ENCODE measurements at places on chromosomes 5 and 9. TPM values are rescaled to one million over a fixed set of nuclear protein-coding genes. Genes with fewer than 3 reads are reported as not detected.

Gene PHF24
- 0.06 TPM for total RNA-seq

Gene SREK1IP1
- total RNA-seq = 8.8 TPM

Gene DMRT2
- not detected for total RNA-seq

Gene ANKRD20A1
- total RNA-seq = 0.58 TPM

Gene ANKHD1
- total RNA-seq = 59.7 TPM

Gene FAM53C
- total RNA-seq = 30.7 TPM

Gene NR2F1-AS1
- 23.0 TPM for total RNA-seq

Gene GCNT4
- 0.41 TPM for total RNA-seq

Gene WDR41
- total RNA-seq = 39.5 TPM

Gene ACSL6
- total RNA-seq = not detected

Gene TMEM141
- 69.7 TPM for total RNA-seq

DNA sequence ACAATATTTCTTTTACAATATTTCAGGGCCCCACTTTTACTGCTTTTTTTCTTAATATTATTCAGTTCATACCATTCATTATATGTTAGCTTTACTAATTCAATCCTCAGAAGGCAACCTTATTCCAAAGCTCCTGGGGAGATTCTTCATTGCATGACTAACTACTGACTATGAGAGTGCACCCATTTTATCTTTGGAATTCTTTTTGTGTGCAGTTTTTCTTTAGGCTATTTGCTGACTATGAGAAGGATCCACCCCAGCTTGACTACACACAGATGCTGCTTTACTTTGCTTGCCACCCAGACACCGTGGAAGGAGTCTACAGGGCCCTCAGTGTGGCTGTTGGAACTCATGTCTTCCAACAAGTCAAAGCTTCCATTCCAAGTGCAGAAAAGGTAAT, 56.9 kb upstream of the IL7R start:
- no peak for DNase-seq

GRCh38 chr5:102731693-102732092, 23.4 kb upstream of the PAM start:
- no peak for DNase-seq

GRCh38 chr5:77073667-77074066, 13.4 kb downstream of the ZBED3 start:
- DNase-seq = no peak

GRCh38 chr9:22010866-22011625, 1.9 kb upstream of the CDKN2B start:
- DNase-seq = no peak

DNA sequence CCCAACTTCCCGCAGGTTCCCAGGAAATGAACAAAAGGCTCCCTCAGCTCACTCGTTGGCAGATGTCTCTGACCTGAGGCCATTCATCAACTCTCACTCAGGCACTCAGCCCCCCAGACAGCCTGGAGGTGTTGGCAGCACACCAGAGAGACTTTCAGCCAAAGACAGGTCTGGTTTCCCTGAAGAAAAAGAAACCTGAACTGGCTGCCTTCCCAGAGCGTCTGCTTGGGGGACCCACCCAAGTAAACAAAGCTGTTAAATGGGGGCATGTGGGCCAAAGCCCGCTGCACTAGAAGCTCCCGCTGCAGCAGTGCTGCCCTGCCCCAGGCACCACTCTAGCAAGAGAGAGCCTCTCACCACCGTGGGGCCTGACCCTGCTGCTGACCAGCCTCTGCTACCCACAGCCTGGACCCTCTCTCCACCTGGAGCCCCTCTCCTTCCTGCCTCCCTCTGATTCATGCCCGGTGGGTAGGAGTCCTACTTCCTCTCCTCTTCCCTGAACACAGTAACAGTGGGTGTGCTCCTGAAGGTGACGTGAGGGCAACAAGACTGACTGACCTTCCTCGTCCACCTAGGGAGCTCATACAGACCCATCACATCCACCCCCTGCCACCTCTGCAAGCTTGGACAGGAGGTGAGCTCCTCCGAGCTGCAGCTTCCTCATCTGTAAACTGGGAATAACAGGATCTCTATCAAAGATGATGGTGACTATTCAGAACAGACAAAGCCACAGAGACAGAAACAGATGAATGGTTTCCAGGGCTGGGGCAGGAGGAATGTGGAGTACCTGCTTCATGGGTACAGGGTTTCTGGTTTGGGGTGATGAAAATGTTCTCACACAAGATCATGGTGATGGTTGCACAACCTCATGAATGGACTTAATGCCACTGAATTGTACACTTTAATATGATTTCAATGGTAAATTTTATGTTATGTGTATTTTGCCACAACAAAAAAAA, 31.0 kb upstream of the GABRP start:
- no peak for DNase-seq

- DNase-seq = no peak
These were observed 4.6 kb downstream of the IER5L start for GRCh38 chr9:129173296-129174101.

GRCh38 chr9:127447416-127448111, 3.6 kb downstream of the RPL12 start:
- no peak for DNase-seq

DNA sequence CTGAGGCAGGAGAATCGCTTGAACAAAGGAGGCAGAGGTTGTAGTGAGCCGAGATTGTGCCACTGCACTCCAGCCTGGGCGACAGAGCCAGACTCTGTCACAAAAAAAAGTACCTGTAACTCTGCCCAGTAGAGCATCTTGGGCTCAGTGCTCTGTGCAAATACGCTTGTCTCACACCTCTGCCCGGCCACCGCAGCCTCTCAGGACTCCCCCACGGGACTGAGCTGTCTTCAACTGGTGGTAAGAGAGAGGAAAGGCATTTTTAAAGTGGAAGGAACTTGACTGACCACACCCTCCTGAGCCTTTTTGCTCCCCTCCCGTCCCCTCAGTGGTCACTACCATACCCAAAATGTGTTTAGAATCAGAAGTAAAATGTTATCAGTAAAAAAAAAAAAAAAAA, 174.3 kb upstream of the PIK3R1 start:
- no peak for DNase-seq

GRCh38 chr5:33563983-33564908, 123.5 kb downstream of the TARS1 start:
- no peak for DNase-seq

- DNase-seq = no peak
These were observed 66.0 kb downstream of the ANGPTL2 start for GRCh38 chr9:127056446-127056845.

DNA sequence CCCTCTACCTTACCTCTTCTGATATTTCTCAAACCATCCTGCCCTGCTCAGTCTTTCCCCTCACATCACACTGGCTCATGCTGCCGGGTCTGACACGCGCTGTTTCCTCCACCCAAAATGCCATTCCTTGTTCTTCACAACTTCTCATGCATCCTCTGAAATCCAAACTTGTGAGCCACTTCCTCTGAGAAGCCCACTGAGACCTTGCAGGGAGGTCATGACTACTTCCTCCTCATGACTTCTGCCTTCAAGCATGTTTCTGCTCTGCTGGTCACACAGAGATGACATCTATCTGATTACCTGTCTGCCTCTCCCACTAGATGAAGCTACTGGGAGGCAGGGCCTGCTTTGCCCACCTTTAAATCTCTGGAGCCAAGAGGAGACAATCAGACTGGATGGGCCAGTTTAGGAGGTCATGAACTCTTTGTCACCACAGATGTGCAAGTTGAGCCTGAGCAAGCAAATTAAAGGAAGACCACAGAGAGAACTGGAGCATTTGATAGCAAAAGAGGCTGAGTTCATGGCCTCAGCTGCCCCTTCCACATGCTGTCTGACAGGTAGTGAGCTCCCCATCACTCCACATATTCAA, 119.8 kb upstream of the TBC1D2 start:
- DNase-seq = no peak

DNA sequence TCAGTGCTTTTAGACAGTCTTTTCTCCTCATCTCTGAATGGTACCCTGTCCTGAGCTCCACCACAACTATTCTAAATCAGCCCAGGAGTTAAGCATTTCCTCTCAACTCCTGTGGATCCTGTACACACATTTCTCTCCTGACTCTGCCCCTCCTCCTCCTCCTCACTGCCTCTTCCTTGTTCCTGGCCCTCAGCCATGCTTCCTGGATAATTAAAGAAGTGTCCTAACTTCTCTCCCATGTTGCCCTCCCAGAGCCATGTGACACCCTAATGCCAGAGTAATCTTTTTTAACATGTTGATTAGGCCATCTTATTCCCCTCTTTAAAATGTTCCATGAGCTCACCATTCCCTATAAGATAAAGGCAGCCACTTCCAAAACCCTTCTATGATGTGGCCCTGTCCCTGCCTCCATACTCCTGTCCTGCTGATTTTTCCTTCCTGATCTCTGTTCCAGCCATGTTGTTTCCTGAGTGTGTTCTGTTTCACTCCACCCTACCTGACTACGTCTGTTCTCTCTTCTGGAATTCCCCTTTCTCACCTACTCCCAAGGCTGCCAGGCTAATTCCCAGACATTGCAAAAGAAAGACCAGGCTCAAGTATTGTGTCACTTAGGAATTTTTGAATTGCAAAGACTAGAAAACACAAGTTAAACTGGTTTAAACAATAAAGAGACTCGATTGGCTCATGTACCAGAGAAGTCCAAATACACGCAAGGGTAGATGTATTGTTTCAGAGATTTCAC, 295.2 kb downstream of the MAST4 start:
- no peak for DNase-seq

DNA sequence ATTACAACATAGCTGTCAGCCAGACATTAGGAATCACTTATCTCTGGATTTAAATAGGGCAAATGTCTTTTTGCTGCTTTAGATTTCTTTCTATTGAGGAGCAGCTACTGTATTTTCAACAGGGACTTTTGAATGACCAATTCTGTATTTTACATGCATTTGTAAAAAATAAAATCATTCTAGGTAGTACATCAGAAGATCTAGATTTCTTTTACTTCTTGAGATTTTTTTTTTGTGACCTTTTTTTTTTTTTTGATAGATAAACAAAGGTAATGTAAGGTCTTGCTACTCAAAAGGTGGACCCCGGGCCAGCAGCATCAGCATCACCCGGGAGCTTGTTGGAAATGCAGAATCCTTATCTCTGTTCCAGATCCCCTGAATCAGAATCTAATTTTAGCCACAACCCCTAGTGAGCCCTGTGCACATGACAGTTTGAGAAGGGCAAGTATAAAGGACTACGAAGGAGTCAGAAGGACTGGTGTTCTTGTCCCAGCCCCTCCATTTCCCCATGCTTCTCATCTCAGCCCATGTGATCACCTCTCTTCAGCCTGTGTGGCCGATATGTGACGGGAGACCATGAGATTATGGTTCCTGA, 37.7 kb upstream of the CKMT2 start:
- DNase-seq = no peak

DNA sequence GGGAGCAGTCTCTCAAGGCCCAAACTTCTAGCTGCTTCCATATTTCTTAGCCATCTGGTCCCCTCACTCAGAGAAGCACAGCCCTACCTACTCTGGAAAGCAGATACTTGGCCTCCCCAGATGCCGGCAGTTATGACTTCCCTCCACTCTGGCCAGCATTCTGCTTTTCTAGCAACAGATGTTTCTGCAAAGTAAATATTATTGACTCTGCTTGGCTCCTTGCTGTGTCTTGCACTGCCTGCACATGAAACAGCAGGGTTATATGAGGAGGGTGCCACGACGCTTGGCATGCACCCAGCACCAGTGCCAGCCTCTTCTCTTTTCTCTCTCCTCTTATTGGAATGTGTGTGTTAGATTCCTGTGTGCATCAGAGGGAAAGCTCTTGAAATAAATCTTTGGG, 99.7 kb downstream of the ARHGAP26 start:
- no peak for DNase-seq

GRCh38 chr9:15505921-15506320, 4.8 kb downstream of the PSIP1 start:
- DNase-seq = no peak

DNA sequence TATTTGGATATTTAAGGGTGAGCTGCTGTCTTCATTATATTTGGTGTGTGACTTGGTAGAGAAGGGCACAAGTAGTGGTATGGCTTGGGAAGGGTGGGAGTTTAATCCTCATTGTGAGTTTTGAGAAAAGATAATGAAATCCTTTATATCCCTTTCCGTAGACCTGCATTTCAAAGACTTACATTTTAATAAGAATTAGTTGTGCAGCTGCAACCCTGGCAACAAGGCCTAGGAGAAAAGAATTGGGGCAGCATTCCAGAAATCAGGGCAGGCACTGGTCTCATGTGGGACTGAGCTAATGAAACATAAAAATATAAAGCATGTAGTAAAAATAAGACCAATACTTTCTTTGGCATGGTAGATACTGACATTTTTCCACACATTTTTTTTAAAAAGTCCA, 60.5 kb downstream of the CDC42SE2 start:
- no peak for DNase-seq

DNA sequence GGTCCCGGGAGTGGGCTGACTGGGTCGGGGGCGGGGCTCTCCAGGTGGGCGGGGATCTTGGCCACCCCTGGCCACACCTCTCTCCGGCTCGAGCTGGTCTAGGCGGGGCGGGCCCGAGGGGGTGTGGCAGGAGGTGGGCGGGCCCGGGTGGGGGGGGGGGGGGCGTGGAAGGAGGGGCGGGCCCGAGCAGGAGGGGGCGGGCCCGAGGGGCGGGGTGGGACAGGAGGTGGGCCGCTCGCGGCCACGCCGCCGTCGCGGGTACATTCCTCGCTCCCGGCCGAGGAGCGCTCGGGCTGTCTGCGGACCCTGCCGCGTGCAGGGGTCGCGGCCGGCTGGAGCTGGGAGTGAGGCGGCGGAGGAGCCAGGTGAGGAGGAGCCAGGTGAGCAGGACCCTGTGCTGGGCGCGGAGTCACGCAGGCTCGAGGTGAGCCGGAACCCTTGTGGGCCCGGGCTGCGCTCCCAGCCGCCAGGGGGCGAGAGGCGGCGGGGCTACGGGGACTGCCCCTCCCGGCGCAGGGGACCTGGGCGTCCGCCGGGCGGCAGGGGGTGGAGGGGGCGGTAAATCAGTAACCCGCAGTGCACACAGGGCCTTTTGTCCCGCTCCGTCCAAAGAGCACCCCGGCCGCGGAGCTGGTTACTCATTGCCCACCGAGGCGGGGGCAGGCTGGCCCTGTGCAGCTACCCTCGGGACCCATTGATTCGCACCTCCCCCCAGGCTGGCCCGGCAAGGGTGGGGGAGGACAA, at the start of gene FGFR4:
Gene FGFR4, plus strand, starts transcription at position 262 of the 744 bp plus-strand sequence. CDS start 2,688 bp downstream, outside the sequence.
- no peak for DNase-seq

GRCh38 chr5:59637884-59638580, 255.5 kb downstream of the PDE4D start:
- no peak for DNase-seq

DNA sequence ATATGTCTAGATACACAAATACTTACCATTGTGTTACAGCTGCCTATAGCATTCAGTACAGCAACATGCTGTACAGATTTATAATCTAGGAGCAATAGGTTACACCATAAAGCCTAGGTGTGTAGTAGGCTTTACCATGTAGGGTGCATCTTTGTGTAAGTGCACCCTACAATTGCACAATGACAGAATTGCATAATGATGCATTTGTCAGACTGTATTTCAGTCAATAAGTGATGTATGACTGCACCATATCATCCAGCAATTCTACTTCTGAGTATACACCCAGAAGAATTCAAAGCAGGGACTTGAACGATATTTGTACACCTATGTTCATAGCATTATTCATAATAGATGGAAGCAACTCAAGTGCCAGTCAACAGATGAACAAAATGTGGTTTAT, 100.4 kb upstream of the SLC44A1 start:
- DNase-seq = no peak

DNA sequence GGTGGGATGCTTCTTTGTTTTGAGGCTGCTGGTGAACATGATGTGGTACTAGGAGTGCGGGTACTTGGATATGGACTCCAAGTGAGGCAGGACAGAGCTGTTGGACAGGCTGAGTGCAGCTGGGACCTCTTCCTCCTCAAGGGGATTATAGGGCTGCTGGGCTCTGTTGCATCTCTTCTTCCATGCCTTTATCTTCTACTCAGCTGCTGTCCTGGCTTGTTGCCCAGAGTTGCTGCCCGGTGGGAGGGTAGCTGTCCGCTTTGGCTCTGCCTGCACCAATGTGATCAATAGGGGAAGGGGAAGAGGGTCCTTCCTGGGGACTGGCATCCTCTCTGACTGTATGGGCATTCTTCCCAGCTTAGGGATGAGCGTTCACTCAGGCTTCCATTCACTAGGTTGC, 1217.9 kb upstream of the ACO1 start:
- no peak for DNase-seq

Measured in glomerular endothelial cell (primary cell).